ENCODE measurements at places on chromosomes 5 and 9.

DNA sequence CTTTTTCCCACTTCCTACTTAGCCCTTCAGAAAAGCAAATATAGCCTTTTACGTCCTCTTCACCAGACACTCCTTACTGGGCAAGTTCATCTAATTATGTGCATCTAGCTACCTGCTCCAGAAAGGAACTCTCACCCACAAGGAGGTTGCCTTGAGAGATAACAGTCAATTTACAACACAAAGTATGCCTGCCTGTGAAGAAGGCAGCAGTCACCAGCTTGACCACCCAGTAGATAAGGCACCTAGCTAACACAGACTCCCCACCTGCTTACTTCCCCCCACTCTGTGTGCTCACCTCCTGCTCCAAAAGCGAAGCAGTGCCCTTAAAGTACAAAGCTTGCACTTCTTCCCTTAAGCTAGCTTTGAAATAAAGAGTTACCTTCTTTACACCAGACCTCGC is 111.7 kb upstream of the MRPS30 start:
- no peak for DNase-seq

DNA sequence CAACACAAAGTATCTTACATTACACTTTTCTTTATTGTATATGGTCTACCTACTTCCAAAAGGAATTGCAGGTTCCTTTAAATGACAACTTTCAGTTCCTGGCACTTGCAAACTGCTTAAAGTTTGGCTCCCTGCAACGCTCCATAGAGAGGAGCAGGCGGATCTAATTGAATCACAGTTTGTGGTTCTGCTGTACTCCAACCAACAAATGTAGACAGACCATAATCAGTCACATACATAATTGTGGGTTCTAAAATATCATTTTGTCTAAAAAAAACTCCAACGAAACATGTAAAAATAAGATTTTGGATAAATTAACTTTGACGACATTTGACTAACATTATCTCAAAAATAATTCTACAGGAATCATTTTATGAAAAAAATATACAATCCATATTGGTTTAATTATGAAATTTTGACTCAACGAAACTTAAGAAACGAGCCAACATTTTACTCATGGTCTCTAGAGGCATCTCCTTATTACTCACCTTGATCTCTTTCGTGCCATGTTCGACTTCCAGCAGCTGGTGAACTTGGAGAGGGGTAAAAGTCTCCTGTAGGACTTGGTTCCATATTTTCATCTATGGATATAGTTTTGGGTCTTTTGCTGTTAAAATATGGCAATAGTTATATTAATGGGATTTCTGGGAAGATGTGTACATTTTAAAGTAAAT is 167.6 kb downstream of the NFIB start:
- DNase-seq, result no peak

DNA sequence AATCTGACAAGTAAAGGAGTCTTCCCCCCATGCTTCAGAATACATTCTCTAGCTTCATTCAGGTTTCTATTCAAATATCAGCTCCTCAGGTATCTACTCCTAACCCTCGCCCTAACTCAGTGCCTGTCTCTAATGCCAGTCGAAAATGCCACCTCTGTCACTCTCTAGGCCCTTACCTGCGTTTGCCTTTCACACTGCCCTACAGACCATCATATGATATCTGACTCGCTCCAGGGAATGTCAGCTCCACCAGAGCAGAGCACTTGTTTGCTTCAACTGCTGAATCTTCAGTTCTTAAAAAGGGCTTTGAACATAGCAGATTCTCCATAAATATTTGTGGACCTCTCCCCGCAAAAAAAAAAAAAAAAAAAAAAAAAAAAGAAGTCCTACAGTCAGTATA is 46.7 kb downstream of the ADRB2 start:
- DNase-seq, result no peak

GRCh38 chr9:130368631-130369103 is 76.1 kb upstream of the ASS1 start:
- DNase-seq, result no peak

DNA sequence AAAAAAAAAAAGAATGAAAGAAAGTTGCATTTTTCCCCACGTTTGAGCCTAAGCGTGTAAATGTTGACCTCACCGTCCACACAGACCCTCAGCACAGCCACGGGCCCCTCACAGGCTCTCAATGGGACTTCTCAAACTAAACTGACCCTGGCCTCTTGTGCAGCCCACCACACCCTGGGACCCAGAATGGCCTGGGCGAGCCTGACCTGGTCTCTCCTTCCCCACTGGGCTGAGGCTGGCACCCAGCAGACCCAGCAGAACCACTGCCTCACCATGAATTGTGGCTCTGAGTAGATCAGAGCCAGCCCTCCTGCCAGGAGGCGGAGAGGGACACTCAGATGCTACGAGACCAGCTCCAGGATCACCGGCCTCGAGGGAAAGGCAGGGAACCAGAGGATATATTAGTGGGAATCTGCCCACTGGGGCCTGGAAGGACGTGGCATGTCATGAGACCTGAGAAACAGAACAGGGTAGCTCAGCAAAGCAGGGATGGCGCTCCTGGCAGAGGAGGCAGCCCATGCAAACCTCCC is 124.4 kb downstream of the ZNF354C start:
- DNase-seq, result no peak

GRCh38 chr9:111066468-111066867 is 28.2 kb upstream of the LPAR1 start:
- DNase-seq, result no peak

- DNase-seq, result no peak
Observed at GRCh38 chr5:1013238-1013947, 4.8 kb downstream of the NKD2 start.

- DNase-seq, result no peak
Observed at GRCh38 chr9:96293498-96294158, 8.3 kb downstream of the HSD17B3 start.

- DNase-seq, result no peak
Observed at GRCh38 chr5:113153512-113154097, 177.0 kb downstream of the DCP2 start.

- no peak for DNase-seq
Observed at GRCh38 chr9:6938447-6938846, 180.7 kb downstream of the KDM4C start.

DNA sequence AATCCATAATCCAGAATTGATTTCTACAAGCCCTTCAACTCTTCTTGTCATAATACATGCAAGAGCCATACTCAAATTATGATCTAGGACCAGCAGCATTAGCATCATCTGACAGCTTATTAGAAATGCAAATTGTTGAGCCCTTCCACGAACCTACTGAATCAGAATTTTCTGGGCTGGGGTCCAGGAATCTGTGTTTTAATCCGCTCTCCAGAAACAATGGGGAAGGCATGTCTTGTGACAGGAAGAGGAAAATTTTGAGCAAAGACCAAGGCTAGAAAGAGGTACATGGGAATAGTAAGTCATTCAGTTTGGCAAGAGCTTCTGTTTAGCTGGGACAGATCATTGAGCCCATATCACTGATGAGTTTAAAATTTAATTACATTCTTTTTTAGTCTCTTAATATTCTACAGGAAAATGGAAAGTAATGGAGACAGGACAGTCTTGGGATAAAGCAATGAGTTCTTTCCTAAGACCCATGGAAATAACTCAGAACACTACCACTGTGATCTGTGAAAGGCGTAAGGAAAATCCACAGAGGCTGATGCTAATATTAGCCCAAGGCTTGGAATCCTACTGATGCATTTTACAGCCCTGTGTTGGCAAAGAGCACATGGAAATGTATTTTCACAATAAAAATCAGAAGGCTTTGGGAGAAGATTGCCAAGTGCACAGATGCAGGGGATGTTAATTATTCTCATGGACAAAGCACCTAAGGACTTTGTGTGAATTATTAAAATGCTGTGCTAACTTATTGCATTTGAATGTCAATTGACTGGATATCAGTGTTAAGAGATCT is 73.7 kb upstream of the STK32A start:
- no peak for DNase-seq

DNA sequence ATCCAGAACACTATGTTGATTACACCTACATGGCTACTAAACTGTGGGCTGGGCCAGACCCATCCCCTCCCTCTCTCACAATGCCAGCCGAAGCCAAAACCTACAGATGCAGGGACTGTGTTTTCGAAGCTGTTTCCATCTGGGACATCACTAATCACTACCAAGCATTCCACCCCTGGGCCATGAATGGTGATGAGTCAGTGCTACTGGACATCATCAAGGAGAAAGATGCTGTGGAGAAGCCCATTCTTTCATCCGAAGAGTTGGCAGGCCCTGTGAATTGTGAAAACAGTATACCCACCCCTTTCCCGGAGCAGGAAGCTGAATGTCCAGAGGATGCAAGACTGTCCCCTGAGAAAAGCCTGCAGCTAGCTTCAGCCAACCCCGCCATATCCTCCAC is 65.0 kb downstream of the ZNF462 start:
- no peak for DNase-seq

DNA sequence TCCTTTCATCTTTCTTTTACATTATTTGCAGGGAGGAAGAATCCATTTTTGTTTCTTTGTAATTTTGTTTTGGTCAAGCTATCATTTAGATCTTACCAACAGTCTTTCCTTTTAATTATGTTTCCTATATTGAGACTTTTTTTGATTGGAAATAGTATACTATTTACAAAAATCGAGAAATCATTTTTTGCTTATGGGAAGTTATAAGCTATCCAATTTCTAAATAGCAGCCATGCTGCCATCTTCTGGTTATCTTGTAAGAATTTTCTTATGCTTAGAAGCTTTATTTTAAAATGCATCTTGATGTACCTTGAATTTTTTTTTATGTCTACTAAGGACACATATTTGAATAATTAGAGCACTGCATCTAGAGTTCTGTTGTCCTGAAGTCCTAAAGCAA is 821.2 kb downstream of the PTPRD start:
- no peak for DNase-seq

GRCh38 chr9:37990404-37991015 is 78.5 kb downstream of the SHB start:
- no peak for DNase-seq

DNA sequence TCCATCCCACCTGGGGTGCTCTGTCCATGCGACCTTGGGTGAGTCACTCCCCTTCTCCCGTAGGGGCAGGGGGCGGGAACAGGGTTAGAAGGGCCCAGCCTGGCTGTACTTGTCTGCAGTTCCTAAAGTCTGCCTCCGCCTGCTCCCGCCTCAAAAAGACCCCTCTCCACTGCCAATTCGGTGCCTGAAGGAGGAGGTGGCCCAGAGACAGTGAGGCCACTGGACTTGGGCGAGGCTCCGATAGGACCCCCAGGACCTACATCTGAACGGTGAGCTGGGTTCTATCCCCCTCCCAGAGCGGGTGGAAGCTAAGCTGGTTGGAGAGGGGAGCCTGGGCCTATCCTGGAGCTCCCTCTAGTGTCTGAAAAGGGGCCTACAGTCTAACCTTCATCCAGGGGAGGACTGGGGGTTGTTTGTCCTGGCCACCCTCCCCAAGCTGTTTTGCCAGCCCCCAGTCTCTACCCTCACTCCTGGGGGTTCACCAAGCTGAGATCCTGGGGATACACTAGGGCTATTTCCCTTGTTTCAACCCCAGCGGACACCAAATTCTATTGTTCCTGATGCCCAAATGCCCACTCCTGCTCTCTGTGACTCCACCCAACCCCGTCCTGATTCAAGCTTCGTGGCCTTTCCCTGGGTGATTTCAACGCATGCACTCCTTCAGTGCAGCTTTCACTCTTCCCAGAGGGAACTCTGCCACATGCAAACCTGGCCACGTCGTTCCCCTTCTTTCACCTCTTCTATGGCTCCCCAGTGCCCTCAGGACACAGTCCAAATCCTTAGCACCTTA is 6.1 kb upstream of the CRB2 start:
- peak; percentile 51 for DNase-seq

DNA sequence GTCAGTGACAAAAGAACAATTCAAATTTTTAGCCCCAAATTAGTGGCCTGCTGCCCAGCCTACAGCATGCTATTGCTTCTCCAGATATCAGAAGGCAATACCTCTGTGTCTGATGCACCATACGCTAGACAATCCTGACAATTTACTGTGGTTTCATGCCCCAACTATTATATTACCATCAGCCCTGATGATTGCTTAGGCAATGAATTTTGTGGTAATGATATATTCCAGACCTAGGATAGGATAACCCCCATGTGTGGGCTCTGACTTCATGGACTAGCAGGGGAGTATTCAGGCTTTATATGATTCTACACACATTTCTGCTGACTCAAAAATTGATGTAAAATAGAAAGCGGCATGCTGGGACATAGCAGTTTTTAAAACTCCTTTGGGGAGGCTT is 168.7 kb upstream of the FST start:
- DNase-seq, result no peak

GRCh38 chr9:133403766-133404453 is 13.9 kb downstream of the REXO4 start:
- no peak for DNase-seq

GRCh38 chr5:142872795-142873194 is 102.6 kb downstream of the ARHGAP26 start:
- DNase-seq, result no peak

GRCh38 chr9:115008536-115009270 is 78.3 kb upstream of the TNFSF8 start:
- DNase-seq, result no peak

DNA sequence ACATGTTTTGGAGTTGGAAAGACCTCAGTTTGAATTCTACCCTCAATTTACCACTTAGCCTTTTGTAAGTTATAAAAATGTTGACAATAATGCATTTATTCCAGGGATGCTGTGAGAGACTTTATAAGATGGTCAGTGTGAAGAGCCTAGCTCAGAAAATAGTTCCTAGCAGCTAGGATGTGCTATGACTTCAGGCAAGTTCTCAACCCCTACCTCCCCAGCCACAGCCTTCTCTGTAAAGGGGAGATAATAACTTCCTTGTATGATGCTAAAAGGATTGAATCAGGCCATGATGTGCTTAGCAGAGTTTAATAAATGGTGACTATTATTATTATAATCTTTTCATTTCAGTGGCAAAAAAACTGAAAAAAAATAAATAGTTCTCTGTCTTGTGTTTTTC is 77.6 kb downstream of the ALDH1A1 start:
- DNase-seq, result no peak

- DNase-seq, result no peak
Observed at GRCh38 chr5:20224046-20224445, 236.0 kb upstream of the CDH18 start.

DNA sequence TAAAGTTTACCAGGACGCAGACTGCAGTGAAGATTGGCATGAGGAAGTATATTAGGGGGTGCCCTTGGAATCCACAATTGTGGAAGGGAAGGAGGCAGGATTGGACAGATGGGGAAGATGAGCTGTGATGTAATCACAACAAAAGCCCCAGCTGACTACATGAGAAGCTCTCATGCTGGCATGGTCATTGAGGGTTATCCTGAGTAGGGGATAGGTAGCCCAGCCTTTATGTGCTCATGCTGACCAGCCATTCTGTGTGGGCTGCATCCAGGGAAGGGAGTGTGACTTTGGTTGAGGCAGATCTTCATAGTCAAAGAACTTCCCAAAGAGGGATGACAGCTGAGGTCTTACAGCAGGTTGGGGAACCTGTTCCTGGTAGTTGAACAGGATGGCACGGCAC is 52.0 kb upstream of the RANBP6 start:
- DNase-seq, result no peak

GRCh38 chr5:61130289-61130688 is 32.0 kb downstream of the SMIM15 start:
- no peak for DNase-seq

GRCh38 chr9:113882636-113883164 is 6.6 kb downstream of the ZNF618 start:
- no peak for DNase-seq

GRCh38 chr9:122036988-122037387 is 56.1 kb downstream of the TTLL11 start:
- no peak for DNase-seq

Data from NCI-H1092 (cell line).